ENCODE measurements at places on chromosomes 4 and X.

GRCh38 chr4:172631832-172632231, 536.8 kb upstream of the GALNT7 start:
- DNase-seq = no peak

DNA sequence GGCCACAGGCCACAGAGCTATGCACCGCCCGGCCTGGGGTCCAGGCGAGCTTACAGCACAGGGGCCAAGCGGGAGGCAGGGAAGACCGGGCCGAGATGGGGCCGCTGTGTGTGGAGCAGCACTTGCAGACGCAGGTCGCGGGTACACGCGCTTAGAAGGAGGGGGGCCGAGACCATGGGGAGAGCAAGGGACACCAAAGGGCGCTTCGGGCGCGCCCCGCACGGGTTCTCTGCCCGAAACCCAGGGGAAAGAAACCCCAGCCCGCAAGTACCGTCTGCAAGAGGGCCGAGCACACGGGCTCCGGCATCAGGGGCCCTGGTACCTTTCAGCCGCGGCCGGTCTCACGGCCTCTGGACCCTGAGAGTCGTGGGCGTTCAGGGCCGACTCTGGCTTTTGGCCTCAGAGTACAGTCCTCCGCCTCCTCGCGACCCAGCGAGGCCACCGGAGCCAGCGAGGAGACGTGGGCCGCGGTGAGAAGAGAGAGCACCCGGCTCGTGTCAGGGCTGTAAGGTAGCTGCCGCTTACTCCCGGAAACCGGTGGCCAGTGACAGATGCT, 342 bp downstream of the EOLA2 start:
- DNase-seq = peak; percentile 15

- DNase-seq = no peak
Observed at GRCh38 chr4:156237231-156237630, 283.6 kb upstream of the CTSO start.

DNA sequence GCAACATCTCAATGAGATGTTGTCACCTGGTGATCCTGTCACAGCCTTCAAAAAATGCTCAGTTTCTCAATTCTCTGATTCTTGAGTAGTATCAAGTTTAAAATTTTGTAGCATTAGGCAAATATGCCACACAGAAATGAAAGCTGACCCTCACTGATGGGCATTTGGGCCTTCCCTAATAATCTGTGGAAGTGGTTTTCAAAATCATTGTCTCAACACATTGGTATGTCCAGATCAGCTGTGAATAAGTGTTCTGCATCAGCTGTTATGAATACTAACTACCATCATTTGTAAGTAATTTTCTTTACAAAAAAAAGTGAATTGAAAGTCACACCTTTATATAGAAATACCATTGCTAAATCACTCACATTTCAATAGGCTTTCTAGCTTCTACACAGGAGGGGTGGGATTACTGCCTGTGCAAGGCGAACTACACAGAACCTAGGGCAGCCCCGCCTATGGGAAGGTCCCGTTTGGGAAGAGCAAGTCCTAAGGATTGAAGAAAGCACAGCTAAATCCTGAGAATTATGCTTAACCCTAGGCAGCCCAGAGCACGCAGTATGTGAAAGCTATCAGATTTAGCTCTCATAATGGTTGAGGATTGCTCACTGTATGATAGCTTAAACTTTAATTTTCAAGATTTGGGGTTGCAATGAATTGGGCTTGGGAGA, 73.4 kb downstream of the GPC3 start:
- no peak for DNase-seq

- no peak for DNase-seq
Observed at GRCh38 chr4:106273831-106274230, 42.2 kb downstream of the TBCK start.

- no peak for DNase-seq
Observed at GRCh38 chrX:53717205-53717604, 30.7 kb upstream of the HUWE1 start.

DNA sequence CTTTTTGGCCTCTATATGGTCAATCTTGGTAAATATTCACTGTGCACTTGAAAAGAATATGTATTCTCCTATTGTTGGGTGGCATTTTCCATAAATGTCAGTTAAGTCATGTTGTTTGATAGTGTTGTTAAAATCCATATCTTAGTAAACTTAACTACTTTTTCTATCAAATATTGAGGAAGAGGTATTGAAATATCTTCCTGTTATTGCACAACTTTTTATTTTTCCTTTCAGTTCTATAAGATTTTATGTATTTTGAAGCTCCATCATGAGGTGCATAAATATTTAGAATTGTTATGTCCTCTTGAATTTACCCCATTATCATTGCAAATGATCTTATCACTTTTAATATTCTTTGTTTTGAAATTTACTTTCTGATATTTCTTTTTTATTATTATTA, 3.4 kb downstream of the GK2 start:
- no peak for DNase-seq

GRCh38 chrX:96982161-96982560, 98.5 kb downstream of the RPA4 start:
- DNase-seq = no peak

GRCh38 chr4:1500231-1500965, 94.2 kb upstream of the NKX1-1 start:
- peak; percentile 28 for DNase-seq

DNA sequence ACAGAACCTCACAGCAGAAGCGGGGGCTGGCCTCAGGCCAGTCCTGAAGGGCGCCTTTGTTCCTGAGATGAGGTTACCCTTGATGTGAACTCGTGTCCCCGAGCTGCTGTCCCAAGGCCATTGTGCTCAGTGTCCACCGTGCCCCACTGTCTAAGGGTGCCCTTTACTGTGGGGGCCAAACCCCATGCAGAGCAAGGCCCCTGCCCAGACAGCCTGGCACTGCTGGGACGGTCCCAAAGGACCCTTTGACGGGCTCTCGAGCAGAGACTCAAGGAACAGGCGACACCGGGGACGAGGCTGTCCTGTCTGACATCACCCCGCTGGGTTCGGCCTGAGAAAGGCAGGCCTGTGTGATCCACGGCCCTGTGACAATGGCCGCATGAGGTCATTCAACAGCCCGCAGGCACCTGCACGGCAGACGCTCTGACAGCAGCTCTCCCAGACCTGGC, 100.6 kb downstream of the ABLIM2 start:
- no peak for DNase-seq

- DNase-seq = peak; percentile 82
Observed at GRCh38 chr4:7070729-7071511, 3.1 kb upstream of the GRPEL1 start.

DNA sequence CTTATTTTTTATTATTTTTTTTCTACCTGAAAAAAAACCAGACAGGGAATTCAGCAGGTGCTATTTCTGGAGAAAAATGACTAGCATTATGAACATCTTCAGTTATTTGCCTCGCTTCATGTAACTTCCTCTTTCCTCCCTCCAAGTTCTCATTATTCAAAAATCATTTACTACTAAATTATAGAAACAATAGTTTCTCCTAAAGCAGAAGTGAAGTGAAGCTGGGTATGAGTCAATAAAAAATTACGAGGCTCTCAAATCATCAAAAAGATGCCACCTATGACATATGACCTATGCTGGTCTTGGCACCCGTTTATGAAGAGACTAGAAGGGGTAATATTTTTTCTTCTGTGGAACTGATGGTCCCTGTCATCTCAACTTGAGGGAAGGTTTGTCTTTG, 145.0 kb upstream of the AADAT start:
- DNase-seq = no peak

- no peak for DNase-seq
Observed at GRCh38 chr4:110614173-110614963, 8.5 kb downstream of the PITX2 start.

- DNase-seq = no peak
Observed at GRCh38 chr4:67499799-67500198, 45.5 kb downstream of the CENPC start.

GRCh38 chr4:99876946-99877345, 17.3 kb downstream of the LAMTOR3 start:
- DNase-seq = no peak

DNA sequence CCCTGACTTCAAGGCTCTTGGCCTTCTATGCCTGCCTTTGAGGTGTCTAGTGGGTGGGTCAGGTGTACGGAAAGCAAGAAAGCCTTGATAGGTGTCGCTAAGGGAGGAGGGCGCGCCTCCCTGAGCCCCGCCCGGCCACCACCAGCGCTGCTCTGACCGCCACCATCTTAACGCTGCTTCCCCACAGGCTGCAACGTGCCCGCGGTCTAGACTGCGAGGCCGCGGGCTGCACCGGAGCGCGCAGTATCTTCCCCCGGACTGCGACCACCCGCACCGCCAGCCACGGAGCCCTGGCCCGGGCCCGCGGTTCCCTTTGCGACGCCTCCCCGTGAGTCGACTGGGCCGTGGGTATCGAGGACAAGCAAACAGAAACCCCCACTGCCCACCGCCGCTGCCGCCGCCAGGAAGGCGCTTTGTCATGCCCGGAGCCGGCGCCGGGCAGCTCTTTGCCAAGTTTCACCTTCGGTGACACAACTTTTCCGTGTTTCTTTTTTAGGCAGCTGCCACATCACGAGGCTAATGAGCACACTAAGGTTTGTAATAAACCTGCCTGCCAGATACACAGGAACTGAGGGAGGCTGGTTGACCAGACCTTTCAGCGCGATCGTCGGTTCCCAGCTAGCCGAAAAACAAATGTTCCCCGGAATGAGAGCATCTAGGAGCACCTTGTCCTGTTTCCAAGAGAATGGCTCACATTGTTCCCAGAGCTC, 335.8 kb upstream of the F9 start:
- DNase-seq = no peak

- DNase-seq = peak; percentile 62
Observed at GRCh38 chrX:7925867-7926472, 1.2 kb downstream of the PNPLA4 start.

DNA sequence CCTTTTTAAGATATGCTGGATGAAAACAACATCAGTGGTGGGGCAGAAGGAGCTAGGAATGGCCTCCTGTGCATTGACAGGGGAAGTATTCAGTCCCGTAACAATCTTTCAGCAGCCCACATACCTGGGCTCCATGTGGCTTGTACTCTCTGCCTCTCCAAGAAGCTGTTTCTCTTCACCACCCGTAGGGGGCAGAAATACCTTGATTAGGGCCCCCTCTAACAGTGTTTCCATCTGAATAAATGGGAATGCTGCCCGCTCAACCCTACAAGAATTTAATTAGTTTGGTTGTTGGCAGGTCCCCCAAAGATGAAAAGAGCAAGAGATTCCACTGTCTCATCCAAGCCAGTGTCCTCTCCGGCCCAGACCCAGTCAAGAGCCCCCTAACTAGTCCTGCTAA, 155.2 kb downstream of the SMIM20 start:
- peak; percentile 50 for DNase-seq

GRCh38 chrX:133513123-133513522, 97.8 kb upstream of the GPC4 start:
- DNase-seq = no peak

DNA sequence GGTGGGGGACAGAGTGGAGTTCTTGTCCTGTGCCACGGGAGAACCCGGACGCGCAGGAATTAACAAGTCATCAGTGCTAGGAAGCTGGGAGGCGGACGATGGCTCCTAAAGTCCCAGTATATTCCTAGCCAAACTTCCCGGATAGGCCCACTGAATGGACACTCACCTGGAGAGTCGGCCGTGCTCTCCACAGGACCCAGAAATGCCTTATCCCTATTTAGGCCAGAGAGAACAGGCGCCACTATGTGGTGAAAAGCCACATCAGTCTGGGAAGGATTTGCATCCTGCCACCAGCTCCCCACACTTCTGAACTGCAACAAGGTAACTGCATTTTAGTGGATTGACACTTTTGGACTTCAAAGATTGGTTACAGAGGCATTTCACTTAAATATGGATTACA, 1.1 kb downstream of the CFAP299 start:
- DNase-seq = peak; percentile 41

- peak; percentile 69 for DNase-seq
Observed at GRCh38 chr4:169810325-169811323, 52.9 kb upstream of the HPF1 start.

GRCh38 chr4:188450571-188450970, 311.3 kb downstream of the TRIML1 start:
- DNase-seq = no peak

- DNase-seq = no peak
Observed at GRCh38 chr4:111066001-111066400, 443.1 kb upstream of the PITX2 start.

- DNase-seq = no peak
Observed at GRCh38 chr4:15652191-15652590, 3.0 kb downstream of the FBXL5 start.

DNA sequence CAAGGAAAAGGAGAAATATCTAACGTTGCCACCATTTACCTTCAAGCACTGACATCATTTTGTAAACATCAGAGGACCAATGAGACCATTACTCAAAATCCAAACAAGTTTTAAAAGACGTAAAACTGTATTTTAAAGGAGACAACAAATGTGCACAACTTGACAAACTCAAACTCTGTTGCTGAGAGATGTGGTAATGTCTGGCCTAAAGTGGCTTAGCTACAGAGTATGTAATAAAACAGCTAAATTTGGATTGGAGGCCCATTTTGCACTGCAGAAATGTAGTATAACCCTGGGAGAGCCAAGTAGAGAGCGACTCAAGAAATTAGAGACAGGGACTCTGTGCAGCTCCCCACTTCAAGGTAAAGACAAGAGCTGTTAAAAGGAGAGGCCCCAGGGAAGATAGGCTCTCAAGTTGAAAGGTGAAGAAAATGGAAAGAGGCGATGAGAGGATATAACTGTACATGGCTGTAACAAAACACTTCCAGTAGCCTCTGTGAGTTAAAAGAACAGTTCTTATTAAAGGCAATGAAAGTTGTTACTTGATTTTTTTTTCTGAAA, 20.3 kb downstream of the UNC5C start:
- DNase-seq = no peak

- no peak for DNase-seq
Observed at GRCh38 chr4:98796991-98797390, 131.9 kb downstream of the EIF4E start.

GRCh38 chr4:174697202-174697601, 131.8 kb downstream of the GLRA3 start:
- no peak for DNase-seq

DNA sequence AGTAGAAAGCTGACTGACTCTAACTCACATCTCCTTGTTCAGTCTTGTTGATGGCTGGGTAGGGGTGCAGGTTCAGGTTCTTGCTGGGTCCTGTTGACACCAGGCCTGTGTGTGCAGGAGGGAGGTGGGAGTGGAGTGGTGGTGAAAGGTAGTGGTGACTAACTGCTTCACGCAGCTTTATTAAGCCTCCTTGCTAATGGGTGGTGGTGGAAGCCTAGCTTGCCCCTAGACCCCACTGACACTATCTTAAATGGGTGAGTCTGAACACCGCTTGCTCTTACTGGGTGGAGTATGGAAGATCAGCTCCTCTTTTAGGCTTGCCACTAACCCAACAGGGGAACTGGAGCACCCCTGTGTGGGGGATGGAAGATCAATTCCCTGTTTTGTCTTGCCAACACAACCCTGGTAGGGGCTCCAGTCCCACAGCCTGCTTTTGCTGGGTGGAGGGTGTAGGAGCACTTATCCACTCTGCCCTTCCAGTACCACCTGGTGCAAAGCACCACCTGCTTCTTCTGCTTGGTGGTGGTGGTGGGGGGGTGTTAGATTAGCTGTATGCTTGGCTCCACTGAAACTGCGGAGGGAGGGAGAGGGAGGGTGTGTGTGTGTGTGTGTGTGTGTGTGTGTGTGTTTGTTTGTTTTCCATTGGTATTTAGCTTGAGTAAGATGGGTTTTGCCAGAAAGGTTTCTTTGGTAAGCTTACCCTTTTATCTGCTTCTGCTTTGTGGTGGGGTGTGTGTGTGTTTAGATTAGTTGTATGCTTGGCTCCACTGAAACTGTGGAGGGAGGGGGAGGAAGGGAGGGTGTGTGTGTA, 25.6 kb downstream of the KDM6A start:
- no peak for DNase-seq

GRCh38 chr4:156512622-156513021, 459.0 kb downstream of the PDGFC start:
- no peak for DNase-seq

Data from D341Med (cell line).